ENCODE measurements at places on chromosomes 1 and 21. TPM values are rescaled to one million over a fixed set of nuclear protein-coding genes. Genes with fewer than 3 reads are reported as not detected.

GRCh38 chr1:230248889-230249270 is 177.3 kb downstream of the PGBD5 start:
- no peak for DNase-seq

The C1orf74 gene
- 3.0 TPM for total RNA-seq

GRCh38 chr1:30526652-30527345 is 196.6 kb downstream of the MATN1 start:
- DNase-seq = no peak

DNA sequence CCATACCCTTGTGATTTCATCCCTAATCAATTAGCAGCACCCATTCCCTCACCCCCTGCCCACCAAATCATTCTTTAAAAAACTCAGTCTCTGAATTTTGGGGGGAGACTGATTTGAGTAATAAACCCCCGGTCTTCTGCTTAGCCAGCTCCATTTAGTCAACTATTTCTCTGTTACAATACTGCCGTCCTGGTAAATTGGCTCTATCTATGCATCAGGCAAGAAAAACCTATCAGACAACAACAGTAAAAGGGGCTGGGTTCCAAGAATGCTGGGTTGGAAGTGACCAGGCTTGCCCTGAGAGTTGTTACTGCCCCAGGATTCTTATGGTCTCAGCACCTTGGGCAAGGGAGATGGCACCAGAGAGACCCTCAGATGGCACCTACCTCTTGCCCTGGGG is 16.3 kb upstream of the C1orf198 start:
- no peak for DNase-seq

Data from thymus (tissue), 14 donors.